ENCODE measurements at places on chromosomes 2 and 18.

DNA sequence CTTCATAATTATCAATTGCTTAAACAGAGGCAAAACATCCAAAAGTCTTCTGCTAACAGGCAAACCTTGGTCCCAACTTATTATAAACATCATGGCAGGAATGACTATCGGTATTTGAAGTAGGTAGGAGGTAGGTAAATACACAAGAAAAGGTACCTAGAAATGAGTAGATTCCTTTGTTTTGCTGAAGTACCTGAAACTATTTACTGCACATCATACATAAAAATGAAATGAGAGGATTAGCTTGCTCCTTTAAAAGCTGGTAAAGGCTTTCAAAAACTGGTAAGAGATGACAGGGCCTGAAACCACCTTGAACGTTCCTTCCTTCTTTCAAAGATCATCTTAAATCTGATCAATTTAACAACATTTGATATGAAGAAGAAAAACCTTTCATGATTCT is 55.2 kb upstream of the MAPRE2 start:
- DNase-seq: no peak

DNA sequence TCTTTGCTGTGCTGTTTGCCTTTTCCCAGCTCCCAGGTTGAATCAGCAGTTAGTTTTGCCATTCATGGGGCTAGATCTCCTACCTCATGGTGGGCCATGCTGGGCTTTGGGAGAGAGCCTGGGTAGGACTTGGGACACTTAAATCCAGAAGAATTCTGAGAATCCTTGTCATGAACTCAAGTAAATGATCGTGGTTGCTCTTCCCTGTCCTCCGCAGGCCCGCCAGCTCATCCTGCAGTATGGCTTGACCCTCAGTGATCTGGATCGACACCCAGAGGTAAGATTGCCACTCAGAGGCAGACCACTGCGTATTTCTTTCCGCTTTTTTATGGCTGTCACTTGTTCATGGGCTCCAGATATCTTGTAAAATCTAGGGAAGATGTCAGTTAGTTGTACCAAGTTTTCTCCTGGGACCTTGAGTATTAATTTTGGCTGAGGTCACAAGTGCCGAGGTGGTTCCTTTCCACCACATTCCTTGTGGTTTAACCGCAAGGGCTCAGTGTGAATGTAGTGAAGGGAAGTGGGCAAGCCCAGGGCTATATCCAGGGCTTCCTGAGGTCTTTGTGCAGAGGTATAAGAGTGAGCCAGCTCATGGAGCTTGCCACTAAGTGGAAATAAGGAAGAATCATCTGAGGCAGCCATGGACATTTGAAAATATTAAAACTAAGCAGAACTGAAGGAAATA is 37.7 kb downstream of the RPIA start:
- no peak for DNase-seq

- no peak for DNase-seq
Observed at GRCh38 chr2:79850912-79851311, 338.1 kb downstream of the CTNNA2 start.

DNA sequence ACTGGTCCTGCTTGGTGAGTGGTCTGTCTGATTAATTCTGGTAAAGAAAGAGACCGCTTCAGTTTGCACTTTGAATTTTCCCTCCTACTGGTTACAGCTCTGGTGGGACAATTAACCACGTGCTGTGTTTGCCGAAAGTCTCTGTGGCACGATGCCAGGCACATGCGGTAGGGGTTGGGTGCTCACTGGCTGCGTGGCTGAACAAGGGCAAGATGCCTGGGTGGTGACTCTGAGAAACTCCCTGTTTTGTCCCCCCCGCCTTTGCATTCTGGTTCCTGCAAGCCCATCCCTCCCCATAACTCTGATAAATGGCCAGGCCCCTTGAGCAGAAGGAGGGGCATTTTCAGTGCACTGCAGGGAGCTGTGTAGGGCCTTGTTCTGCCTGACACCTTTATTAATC is 206.1 kb downstream of the TFCP2L1 start:
- DNase-seq: no peak

DNA sequence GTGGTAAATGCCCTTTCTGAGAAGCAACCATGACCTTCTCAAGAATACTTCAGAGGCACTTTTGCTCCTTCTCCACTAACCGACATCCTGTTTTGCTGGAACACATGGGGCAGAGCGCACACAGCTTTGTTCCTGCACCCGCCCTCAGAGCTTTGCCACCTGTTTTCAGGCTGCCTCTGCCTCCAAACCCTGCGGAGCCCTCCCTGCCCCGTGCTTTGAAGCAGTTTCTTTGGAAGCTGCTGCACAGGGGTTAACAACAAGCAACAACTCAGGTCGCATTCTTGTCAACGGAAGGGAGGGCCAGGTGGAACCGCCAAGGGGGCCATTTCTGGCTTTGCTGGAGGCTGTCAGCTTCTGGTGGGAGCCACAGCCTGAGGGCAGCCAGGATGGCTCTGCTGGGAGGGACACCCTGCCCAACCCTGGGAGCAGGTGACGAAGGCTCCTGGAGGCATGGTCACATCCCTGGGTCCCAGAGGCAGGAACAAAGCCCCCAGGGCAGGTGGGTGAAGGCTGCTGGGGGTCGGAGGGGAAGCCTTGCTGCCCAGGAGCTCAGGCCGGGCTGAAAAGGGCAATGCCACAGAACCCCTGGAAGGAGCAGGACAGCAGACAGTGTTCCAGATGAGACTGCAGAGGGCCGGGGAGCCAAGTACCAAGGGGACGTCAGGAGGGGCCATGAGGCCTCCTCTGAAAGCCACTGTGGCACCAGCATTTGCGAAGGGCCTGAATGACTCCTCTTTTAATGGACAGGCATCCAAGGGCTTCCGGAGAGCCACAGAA is 46.8 kb downstream of the MRPS5 start:
- DNase-seq: peak; percentile 31

DNA sequence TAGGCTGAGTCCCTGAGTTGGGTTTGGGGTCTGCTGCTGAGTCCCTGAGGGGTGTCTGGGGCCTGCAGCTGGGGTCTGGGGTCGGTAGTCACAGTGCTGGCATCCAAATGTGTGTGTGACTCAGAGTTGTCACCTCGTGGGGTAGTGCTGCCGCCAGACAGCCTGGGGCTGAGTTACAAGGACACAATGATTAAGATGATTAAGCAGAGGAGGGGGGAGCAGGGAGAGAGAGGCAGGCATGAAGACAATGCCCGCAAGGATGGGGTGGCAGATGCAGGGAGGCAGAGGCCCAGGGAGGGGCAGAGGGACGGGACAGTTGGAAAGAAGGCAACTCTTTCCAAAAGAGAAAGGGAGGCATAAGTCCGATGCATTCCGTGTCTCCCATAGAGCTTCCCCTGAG is 120.2 kb downstream of the CELF4 start:
- DNase-seq: no peak

GRCh38 chr2:96869281-96869821 is 529 bp downstream of the SEMA4C start:
- no peak for DNase-seq

DNA sequence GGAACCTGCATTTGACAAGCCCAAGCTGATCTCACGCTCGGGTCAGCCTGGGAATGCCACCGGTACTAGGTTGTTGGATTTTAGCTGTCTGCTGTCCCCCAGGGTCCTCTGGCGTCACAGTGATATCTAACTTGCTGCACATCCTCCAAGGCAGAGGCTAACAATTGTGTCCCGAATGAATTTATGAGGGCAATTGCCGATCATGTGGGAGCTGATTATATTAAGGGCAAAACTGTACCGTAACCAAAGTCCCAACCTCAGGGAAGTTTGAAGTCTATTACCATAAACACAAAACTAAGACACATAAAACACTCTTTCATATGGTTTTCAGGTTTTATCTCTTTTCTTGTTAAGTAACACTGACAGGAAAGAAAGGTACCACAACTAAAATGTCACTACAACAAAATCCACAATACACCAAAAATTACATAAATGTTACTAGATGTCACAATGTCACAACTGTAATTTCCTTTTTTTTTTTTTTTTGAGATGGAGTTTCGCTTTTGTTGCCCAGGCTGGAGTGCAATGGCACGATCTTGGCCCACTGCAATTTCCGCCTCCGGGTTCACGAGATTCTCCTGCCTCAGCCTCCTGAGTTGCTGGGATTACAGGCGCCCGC is 6.7 kb downstream of the UXS1 start:
- no peak for DNase-seq

DNA sequence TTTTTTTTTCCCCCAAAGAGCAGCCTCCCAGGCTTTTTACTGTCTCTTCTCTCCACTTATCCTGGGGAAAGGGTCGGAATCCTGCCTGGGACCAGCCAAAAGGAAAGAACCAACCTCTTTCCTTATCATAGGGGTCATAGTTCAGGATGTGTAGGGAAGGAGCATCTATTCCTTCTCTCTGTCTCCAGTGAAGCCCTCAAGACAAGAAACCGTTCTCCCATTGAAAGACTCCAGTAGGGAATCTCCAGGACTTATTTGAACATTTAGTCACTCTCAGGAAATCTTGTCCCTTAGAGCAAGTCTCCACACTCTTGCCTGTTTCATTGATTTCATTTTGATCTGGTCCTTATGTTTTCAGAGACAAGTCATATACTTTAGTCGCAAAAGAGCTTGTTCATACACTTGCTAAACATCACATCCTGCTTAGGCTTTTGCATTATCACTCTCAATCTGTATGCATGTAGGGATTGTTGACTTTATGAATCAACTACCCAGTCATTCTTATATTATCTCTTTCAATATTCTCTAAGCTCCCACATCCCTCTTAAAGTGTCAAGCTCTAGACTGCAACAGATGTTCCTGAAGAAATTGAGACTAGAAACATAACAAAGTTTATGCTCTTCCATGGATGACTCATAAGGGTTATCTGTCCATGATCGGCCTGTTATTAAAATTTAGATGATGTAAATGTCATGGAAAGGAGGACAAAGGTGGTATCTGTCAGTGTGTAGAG is 116.2 kb upstream of the ST6GAL2 start:
- no peak for DNase-seq

GRCh38 chr2:181937473-181937872 is 45.9 kb downstream of the ITPRID2 start:
- DNase-seq: no peak

DNA sequence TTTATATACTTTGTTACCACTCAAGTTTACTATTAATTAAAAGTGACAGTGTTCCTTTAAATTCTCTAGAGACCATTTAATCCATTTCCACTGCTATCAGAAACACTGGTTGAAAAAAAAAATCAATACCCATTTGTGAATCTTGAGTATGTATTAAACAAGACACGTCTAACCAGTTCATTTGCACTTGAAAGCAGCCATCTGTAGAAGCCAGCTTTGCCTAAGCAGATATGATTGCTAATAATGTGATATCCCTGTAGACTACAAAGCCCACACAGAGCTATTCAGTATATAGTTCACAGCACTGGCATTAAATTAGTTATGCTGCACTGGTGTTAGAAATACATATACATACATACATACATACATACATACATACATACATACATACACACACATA is 111.8 kb upstream of the SP3 start:
- no peak for DNase-seq

GRCh38 chr2:138700716-138701115 is 79.5 kb downstream of the NXPH2 start:
- no peak for DNase-seq

DNA sequence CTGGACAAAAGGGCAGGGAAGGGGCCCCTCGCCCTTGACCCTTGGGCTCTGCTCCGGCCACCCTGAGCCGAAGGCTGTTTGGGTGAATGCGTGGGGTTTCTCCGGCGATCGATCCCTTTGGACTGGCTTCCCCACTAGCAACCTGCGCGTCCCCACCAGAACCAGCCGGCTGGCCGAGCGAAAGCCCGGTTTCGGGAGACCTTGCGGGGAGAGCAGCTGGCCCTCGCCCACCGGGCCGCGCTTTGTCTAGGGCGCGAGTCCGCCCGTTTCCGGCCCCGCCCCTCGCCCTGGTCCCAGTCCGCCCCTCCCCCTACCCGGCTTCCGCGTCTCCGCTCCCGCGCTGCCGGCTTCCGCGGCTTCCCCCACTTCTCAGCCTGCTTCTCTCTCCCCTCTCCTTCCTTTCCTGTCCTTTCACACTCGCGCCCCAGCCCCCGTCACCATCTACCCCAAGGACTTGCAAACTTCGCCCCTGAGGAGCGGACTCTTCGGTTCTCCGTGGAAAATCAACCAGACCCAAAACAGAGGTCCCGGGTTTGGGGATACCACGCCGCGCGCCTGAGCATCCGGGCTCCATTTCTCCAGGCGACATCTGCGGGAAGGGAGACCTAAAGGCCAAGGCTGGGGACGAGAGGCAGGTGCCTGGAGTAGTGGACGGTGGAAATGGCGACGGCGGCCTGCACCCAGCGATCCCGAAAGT is 48.0 kb upstream of the ATP6V1B1 start:
- no peak for DNase-seq

DNA sequence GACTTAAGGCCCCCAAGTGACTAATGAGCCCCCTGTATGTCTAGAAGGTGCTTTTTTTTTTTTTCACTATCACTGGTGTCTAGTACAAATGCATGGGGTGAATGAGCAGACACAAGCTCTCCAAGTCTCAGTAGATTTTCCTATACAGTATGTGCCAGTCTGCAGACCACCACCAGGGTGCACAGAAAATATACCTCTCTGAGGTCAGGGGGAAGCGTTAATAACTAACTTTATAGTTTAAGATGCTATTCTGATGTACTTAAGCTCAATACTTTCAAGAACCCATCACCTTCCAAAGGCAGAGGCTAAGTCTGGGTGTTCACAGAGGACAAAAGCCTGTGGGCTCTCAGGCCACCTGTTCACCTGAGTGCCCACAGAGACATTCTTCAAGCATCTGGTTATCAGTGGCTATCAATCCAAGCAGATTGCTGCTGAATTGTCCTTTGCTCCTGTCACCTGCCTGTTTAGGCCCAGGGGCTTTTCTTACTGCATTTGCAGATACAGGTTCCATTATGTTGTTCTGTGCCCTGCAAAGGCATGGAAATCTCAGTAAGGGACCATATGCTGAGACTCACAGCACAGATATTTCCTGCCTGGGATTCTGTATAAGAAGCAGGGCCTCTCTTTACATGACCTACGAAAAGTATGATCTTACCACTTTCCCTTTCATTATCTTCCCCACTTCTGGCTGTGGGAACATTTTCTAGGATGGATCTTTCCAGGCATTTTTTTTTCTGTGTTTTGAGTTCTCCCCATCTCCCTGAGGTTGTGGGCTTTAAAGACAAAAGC is 534.6 kb downstream of the TNS1 start:
- DNase-seq: no peak

DNA sequence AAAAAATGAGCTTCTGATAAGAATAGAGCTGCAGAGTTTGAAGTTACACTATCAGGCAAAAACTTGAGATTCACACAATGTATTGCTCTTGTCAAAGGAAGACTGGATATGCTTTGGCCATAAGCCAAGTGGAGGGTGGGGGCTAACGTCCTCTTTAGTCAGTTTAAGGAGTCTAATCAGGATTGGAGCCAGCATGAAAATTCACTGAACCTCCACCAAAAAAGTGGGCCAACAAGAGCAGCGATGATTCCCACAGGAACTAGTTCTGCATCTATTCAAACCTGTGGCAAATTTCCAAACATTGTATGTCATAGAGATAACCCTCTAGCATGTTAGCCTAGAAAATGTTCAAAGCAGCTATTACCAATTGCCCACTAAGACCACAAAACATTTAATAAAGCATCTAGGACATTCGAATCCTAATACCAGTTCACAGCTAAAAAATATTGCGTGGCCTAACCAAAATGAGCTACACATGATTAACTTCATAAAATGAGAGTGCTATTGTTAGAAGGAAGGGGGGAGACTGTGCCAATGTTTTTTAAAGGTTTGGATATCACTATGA is 43.5 kb upstream of the TMEM247 start:
- DNase-seq: no peak
